ENCODE measurements at places on chromosomes 1 and 21. TPM values are rescaled to one million over a fixed set of nuclear protein-coding genes. Genes with fewer than 3 reads are reported as not detected.

Gene CFHR3
- not detected for total RNA-seq

Gene PTGFR
- total RNA-seq = 0.34 TPM

Gene PLEKHN1
- total RNA-seq = 0.37 TPM

Gene C2CD4D
- not detected for total RNA-seq

Gene PLCH2
- total RNA-seq = under 0.01 TPM

Gene PADI2
- total RNA-seq = 0.17 TPM
